Stimulated activated CD4-positive, alpha-beta T cell treated with anti-CD3 and anti-CD28 coated beads, Interleukin-12 subunit alpha, Interleukin-12 subunit beta, amount 100 ng/mL, for 24 hours (primary cell): ENCODE measurements at places on chromosomes 16 and 17.

DNA sequence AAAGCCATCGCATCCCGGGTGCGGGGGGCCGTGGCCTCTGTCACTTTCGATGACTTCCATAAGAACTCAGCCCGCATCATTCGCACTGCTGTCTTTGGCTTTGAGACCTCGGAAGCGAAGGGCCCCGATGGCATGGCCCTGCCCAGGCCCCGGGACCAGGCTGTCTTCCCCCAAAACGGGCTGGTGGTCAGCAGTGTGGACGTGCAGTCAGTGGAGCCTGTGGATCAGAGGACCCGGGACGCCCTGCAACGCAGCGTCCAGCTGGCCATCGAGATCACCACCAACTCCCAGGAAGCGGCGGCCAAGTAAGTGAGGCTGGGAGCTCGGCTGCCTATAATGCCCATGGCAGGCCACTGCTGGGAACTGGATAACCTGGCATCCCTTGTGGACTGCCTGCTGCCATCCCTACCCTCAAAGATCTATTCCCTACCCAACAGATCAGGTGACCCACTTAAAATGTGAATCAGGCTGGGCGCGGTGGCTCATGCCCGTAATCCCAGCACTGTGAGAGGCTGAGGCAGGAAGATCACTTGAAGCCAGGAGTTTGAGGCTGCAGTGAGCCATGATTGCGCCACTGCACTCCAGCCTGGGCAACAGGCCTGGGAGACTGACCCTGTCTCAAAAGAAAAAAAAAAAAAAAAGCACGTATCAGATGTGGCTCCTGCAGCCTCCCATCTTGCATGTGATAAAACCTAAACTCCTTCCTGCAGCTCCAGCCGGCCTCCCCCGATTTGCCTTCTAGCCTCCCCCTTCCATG, 18.3 kb downstream of the CDIPT start:
- no peak for DNase-seq

DNA sequence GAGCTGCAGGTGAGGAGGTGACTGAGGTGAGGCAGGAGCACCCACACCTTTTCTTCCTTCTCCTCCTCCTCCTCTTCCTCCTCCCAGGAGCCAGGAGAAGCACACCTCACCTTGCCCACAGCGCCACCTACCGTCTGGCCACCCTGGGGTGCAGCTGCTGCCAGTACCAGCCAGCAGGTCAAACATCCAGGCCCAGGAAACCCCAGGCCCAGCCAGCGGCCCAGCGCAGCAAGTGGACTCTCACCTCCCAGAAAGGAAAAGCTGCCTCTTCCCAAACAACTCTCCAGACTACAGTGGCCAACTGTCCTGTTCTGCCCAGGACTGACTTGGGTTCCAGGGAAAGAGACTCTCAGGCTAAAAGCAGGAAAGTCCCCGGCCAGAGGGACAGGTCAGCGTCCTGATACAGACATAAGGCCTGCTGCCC, 22.7 kb downstream of the PEMT start:
- peak; percentile 20 for DNase-seq

DNA sequence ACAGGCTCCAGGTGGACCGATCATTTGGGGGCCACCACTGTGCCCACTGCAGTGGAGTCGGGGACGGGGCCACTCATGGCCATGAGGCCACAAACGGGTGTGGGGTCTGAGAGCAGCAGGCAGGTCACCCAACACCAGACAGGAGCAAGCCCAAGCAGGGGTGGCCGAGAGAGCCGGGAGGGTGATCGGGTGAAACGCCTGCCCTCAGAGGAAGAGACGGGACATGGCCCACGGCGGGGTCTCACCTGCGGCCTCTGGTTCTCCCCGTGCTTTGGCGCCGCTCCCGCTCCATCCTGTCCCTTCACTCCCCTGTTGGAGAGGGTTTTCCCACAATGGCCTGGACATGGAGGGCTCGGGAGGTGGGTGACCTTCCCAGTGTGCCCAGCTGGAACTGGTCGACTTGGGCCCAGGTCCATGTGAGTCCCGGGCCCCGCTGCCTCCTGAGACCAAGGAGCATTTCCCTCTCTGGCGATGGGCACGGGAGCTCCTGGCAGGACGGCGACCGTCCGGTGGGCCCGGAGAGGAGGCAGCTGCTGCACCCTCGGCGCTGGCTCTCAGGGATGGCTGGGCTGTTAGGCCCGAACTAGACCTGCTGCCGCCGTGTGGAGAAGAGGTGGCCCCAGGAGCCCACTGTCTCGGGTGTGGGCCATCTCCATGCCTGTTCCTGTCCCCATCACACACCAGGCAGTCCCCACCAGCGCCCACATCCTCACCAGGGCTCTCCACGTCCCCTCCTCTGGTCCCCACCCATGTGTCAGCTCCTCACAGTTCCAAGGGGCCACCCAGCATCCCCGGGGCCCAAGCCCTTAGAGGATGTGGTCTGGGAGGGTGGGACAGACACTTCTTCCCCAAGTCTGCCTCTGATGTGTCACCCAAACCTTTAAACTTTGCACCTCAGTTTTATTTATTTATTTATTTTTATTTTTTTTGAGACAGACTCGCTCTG, 13.4 kb upstream of the BAHCC1 start:
- no peak for DNase-seq

DNA sequence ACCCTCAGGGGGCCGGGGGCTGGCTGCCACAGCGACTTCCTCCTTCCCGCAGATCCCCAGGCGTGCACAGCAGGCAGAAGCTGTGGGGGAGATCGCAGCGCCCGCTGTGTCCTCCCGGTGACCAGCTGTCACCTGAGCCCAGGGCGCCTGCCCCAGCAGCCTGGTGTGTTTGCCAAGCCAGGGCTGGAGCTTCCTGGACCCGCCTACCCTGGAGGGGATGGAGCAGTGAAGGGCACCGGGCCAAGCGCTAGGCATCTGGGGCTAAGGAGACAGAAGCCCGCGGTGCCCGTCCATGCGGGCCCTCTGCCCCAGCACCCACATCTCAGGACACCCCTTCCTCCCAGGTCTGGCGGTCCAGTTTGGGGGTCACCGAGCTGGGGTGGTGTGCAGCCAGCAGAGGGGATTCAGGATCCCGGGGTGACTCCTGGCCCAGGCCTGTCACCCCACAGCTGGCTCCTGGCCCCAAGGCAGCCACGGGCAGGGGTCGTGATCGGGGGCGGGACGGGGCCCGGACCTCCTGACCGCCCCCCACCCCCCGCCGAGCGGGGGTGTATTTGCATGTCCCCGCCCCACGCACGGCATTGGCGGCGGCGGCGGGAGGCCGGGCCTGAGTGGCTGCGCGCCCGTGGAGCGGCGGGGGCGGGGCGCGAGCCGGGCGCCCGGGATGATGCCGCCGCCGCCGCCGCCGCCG, at the start of gene RAB26:
Gene RAB26 (plus strand): TSS at position 645 of the 691 bp plus-strand sequence. CDS start 159 bp downstream, outside the sequence.
- no peak for DNase-seq

GRCh38 chr17:48471817-48472410, 41.9 kb upstream of the SKAP1 start:
- DNase-seq = no peak

GRCh38 chr17:77958716-77959125, 218 bp downstream of the TNRC6C start:
- DNase-seq = no peak

GRCh38 chr17:5365831-5366230, 53.6 kb downstream of the NUP88 start:
- no peak for DNase-seq

GRCh38 chr17:58248955-58249269, 10.5 kb downstream of the LPO start:
- DNase-seq = no peak

- DNase-seq = no peak
Observed at GRCh38 chr17:53560953-53561352, 261.8 kb upstream of the KIF2B start.

- no peak for DNase-seq
Observed at GRCh38 chr16:23575834-23576233, 18.3 kb downstream of the UBFD1 start.

DNA sequence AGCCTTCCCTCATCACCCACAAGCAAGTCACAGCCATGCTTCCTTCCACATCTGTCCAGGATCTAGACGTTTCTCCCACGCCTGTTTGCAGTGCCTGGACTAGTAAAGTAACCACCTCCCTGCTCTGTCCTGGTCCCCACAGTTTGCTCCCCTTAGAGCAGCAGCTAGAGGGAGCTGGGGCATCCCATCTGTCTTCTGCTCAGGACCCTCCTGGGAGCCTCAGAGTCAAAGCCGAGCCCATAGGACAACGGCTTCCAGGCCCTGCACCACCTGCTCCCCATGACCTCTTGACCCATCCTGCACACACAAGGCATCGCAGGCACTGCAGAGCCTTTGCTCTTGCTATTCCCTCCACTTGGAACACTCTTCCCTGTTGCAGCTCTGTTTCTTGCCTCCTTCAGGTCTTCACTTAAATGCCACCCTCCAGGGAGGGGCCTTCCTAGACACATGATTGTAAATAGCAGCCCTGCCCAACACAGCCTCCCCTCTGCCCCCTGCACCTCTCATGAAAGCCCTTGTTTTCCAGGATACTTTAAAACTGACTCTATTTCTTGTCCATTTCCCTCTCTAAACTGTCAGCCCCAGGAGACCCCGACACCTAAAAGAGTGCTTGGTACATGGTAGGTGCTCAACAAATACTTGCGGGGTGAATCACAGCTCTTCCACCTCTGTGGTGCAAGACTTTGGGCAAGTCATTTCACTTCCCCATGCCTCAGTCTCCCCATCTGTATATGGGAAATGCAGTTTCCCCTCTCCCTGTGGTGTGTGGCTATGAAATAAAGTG, 3.1 kb downstream of the NATD1 start:
- no peak for DNase-seq

DNA sequence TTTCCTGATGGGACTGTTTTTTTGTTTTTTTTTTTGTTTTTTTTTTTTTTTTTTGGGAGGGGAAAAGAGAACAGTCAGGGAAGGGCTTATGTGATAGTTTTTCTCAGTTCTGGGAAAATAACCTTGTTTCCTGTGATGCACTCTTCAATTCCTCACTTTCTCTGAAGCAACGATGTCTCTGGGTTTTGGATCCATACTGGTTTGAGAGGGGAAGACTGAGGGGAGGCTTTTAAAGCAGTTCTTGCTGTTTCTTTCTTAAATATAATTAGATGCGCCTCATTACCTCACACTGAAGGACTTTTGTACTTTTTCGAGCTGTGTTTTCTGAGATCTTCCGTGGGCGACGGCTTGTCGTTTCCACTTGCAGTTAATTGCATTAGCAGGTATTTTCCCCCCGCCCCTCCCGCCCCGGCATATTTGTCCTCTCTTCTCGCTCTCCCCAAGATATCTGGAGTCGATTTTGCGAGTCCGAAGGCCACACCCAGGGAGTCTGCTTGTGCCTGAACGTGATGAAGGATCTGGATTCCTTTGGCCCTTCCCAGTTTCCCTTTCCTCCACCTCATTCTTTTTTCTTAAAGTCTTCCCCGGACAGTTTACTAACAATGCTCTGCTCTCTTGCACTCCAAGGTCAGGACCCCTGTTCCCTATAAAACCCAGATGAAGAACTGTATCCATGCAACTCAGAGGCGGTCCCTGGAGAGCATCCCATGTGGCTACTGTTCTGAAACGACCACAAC, 125.2 kb upstream of the ZFHX3 start:
- no peak for DNase-seq
